Activated CD4-positive, alpha-beta T cell treated with anti-CD3 and anti-CD28 coated beads, Interleukin-2, amount 50 U/mL, for 16 hours (primary cell): ENCODE measurements at places on chromosomes 3 and 15.

- no peak for DNase-seq
Observed at GRCh38 chr3:175670557-175670956, 811.4 kb downstream of the NAALADL2 start.

- DNase-seq: no peak
Observed at GRCh38 chr3:159632128-159632527, 356.5 kb upstream of the IL12A start.

GRCh38 chr3:56855856-56856512 is 54.2 kb upstream of the ARHGEF3 start:
- DNase-seq: no peak

DNA sequence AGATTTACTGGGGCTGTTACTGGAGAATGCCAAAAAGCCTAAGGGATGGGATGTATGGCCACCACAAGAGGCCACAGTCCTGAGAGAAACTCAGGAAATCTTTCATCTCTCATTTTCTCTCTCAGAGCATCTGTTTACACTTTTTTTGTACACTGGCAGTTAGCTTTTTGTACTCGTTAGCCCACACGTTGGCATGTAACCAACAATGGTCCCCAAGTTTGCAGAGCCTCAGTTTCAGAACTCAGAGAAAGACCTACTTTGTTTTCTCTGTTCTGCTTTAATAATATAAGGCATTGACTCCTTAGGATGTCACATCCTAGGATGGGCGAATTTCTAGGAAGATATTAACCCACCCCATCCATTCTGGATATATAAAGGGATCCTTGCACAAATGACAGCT is 183.5 kb downstream of the SUCNR1 start:
- no peak for DNase-seq

DNA sequence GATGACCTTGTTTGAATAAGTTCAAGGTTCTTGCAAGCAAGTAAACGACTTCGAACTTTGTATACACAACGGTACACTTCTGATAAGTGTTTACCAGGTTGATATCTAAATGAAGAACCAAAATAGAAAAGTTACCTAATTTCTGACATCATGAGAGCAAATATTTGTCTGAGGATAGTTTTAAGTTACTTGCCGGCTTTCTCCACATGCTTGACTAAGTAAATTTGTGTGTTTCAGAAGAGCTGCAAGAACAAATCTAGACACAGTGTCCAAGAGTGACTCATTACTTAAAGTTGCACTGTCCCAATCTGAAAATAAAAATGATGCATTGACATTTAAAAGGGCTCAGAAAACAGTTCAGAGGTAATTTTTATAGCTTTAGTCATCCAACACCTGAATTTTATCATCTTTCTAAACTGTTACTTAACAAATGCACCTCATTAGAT is 115.1 kb downstream of the HERC1 start:
- DNase-seq: no peak

DNA sequence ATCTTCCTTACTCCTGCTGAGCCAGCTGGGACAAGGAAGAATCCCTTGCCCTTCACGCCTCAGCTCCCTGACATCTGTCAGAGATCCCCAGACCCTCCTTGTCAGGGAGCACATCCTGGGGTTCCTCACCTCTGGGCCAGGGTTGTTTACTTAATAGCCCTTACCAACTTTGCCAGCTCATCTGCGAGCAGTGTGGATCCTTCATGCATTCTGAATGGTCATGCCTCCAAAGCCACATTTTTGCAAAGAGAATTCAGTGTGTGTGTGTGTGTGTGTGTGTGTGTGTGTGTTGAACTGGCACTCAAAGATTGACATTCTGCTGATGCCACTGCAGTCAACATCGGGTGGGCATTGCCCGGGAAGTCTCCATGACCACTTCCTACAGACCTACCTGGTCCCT is 112.6 kb downstream of the SLC49A4 start:
- no peak for DNase-seq

- peak; percentile 61 for DNase-seq
Observed at GRCh38 chr3:133295199-133295901, 104.5 kb upstream of the BFSP2 start.

DNA sequence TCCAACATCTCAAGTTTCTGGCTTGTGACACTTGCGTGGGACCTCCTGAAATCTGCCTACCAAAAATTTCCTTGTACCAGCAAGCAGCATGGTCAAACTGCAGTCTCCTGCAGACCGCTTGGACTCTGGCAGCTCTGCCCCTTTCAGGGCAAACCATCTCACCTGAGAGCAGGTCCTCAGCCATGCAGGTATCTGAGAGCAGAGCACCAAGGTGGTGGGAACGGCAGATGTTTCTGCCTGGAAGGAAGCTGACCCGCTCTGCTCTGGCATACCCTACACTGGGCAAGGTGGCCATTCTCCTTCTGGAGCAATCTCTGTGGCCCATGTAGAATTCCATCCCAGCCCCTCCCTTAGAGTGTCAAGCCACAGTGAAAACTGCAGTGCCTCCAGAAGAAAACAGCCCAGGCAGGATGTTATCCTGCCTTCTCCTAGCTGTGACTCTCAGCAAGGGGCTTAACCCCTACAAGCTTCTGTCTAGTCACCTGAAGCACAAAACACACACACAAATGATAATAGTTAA is 21.6 kb downstream of the MESD start:
- DNase-seq: no peak

- DNase-seq: peak; percentile 67
Observed at GRCh38 chr3:149621218-149622005, 36.4 kb downstream of the WWTR1 start.

DNA sequence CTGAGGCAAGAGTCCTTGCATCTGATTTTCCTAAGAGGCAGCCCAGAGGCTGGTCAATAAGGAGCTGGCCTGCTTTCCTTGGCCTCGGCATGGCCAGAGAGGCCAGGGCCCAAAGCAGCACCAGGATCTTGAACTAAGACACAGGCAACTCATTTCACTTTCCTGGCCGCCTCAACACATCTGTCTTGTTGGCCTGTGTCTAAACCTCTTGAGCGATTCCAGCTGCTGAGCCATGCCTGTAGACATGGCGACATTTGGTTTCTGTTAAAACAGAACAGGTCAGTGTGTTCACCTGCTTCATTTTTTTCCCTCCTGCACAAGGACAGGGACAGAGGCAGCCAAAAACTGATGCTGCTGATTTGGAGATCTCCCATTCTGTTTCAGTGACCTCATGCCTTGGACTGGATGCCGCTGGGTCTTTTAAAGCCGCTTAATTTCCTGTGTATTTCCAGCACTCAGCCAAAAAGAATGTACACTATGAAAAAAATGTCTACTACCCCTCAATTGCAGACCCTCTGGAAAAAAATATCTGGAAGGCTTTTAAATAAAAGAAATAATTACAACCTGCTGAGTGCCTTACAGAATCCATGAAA is 266.6 kb upstream of the ICE2 start:
- DNase-seq: no peak

DNA sequence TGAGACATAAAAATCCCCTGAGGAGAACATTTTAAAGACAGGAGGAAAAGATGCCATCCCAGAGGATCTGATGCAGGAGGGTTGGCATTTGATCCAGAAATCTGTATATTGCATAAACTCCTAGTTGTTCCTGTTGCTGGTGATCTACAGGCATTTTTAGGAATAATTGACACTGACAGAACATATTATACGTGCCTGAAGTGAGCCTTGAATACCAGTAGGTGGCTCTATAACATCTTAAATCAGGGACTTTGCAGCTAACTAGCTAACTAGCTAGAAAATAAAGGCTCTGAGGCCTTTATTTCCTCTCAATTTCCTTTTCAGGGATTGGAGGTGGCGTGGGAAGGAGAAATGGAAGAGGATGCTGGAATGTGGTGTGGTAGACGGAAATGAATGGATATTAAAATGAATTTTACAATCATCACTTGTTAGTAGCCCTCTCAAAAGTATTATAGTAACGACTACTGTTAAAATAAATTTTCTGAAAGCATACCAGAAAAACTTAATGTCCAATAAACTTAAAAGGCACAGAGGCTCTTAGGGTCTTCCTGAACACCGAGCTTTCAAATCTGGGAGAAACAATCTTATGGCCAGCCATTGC is 73.8 kb upstream of the ZBED2 start:
- peak; percentile 69 for DNase-seq

DNA sequence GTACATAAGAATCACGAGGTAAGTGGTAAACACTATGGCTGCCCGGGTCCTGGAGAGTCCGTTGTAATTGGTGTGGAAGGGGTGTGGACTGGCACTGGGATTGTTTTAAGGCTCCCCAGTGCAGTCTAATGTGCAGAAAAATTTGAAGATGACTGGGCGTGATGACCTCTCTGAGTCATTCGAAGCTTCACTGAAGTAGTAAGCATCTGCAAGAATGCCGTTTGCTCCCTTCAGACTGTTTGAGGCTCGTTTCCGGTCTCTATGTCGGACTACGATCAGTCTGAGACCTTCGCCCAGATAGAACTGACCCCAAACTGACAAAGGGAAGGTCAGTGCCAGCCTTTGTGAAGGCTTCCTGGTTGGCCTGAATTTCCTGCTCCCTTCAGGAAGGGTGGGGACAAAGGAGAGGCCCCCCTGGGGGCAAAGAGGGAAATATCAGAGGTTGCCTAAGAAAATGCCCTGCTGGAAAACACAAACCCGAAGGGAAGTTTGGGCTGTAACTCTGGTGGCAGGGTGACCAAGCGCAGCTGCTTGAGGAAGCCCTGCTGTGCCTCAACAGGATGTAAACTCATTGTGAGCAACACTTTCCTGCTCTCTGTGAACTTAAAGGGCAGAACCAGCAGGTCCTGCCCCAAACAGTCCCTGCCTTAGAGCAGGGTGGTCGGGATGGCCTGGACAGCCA is 34.6 kb downstream of the BTD start:
- DNase-seq: peak; percentile 81

GRCh38 chr3:49661281-49661680 is 12.9 kb upstream of the APEH start:
- DNase-seq: no peak

- no peak for DNase-seq
Observed at GRCh38 chr3:24184528-24185176, 239.6 kb downstream of the NR1D2 start.

- DNase-seq: no peak
Observed at GRCh38 chr3:194342861-194343560, 8.1 kb downstream of the CPN2 start.

DNA sequence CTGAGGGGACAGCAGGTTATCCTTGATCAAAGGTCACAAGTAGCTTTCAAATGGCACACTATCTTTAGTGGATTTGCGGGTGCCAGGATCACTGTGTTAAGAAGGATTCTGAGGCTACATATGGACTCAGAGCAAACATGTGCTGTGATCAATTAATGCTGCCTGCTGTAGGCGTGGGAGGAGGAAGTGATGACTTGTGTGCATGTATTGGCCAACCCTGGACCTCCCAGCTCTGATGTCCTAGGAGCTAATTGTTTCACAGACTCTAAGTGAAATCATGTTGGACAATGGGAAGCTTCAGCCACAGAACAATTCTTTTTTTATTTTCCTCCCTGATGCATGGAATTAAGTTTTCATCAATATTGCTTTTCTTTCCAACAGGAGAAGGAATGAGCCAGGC is 24.4 kb downstream of the FAH start:
- DNase-seq: no peak

GRCh38 chr3:135650309-135650708 is 315.2 kb upstream of the PPP2R3A start:
- DNase-seq: no peak

- peak; percentile 3 for DNase-seq
Observed at GRCh38 chr3:101219842-101220560, 100.4 kb downstream of the IMPG2 start.

DNA sequence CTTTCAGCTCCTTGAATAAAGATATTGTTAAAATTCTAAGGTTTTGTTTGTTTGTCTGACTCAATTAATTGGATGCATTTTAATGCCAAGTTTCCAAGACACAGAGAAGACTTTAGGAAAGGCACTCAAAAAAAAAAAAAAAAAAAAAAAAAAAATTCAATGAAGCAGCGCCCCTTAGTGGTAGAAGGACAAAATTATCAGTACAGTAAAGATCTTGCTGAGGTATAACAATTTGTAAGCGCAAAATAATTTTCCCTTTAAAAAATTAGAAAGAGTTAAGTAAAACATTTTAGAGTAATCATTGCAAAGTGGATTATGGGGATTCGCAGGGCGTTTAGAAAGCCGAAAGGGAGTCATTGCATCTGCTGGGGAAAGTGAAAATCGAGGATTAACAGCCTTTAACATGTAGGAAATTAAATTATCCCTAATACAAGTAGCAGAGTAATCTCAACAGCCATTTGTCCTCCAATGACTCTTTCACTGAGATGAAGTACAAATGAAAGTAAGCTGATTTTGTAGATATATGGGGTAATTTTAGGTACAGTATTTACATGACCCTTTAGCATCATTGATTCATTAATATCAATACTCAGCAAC is 5.8 kb upstream of the DIS3L start:
- no peak for DNase-seq

DNA sequence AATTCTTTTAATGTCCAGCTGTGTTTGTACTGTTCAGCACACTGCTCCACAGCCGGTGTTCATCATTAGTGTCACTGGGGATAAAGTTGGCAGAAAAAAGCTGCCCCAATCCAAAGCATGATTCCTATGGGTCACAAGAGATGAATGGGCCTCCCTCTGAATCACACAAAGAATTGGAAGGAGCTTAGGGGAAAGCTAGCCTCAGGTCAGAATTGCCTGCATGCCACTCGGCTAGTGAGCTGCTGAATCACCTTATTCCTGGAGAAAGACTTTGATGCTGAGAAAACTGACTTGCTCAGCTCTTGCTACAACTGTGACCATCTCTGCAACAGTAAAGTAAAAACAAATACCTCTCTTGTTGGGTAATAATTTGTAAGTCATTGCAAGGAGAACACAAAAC is 3.5 kb downstream of the CCK start:
- DNase-seq: no peak

DNA sequence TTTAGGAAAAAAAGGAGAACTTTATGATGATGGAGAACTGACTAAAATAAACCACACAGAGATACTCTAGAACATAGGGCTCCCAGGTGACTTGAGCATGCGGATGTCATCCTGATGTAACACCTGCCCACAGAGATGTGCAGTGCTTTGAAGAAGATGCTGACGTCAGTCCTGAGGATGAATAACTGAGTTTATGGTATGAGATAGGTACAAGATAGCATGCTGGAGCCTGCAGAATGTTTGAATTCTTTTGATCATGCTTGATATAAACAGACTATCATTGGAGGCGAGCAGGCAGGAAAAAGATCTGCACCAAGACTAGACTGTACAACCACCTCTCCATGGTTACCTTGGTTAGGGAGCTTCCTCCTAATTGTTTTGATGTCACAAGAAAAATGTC is 12.4 kb downstream of the CCR4 start:
- peak; percentile 35 for DNase-seq

- DNase-seq: no peak
Observed at GRCh38 chr3:43857361-43858293, 166.9 kb downstream of the ABHD5 start.

DNA sequence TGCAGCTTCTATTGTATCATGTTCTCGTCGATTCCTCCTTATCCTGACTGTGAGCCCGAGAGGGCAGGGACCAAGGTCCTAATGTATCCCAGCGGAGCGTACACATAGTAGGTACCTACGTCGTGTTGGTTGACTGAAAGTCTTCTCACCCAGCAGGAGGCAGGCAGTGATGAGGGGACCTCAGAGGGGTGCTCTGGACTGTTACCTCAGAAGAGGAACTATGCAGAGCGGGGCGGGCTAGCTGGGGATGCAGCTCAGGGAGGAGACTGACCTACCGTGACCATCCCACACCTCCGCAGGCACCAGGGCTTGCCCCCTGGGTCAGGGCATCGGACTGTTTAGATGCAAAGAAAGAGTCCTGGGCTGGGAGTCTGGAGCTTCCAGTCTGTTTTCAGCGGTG is 11.4 kb downstream of the CHAC1 start:
- no peak for DNase-seq

GRCh38 chr15:101051291-101052030 is 132.3 kb downstream of the LRRK1 start:
- no peak for DNase-seq

GRCh38 chr15:94300612-94301011 is 69.3 kb downstream of the MCTP2 start:
- no peak for DNase-seq

- peak; percentile 8 for DNase-seq
Observed at GRCh38 chr3:11128682-11129632, 25.3 kb upstream of the HRH1 start.
